Kidney capillary endothelial cell (primary cell): ENCODE measurements at places on chromosomes 16 and 17.

- no peak for DNase-seq
These were observed 179.1 kb downstream of the TOX3 start for GRCh38 chr16:52367821-52368220.

- DNase-seq: no peak
These were observed 7.7 kb downstream of the CCL3L1 start for GRCh38 chr17:36188891-36189306.

DNA sequence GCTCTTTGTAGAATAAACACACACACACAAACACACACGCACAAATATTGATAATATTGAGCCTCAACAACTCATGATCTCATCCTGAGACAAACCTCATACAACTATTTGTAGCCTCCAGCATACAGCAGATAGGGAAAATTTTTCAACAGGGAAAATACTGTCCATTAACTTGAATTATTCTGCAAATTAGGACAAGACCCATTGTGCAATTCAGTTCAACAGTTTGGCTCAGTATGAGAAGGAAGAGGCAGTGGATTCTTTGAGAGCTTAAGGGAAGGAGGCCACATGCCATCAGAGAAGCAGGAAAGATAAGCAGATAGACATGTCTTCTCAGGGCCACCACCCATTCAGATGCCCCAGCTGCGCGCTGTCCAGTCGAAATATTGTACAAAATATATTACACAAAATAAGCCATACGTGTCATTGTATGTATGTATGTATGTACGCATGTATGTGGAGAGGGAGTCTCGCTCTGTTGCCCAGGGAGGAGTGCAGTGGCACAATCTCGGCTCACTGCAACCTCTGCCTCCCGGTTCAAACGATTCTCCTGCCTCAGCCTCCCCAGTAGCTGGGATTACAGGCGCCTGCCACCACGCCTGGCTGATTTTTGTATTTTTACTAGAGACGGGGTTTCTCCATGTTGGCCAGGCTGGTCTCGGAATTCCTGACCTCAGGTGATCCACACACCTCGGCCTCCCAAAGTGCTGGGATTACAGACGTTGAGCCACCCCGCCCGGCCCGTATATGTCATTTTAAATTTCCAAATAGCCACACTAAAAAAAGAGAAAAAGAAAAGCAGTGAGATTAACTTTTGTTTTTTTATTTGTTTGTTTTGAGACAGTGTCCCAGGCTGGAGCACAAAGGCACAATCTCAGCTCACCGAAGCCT lies 1.8 kb downstream of the ZC3H7A start:
- DNase-seq: no peak

DNA sequence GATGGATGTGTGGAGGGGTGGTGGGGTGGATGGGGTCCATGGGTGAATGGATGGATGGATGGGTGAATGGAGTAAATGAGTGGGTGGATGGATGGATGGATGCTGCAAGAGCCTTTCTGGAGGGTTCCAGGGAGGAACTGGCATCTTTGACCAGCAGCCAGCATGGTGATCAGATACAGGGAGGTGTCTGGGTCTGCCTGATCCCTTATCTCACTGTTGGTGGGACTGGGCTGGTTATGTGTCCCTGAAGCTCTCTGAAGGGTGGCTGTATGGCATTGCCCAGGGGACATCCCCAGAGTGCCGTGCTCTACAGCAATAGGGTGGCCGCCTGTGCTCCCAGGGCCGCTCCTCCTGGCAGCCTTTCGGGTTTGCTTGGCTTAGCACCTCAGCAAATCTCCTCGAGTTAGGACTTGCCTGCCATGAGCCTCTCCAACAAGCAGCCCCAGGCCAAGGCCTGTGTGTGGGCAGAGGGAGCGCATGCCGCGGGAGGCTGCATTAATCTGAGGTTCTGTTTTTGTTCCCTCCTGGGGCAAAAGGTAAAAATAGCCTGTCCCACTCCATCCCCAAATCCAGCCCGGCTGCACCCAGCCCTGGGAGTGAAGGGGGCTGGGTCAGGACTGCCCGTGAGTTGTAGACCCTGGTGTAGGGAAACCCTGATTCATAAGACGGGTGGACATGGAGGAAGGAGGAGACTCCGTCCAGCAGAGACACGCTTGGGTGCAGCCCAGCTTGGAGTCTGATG lies 165.4 kb downstream of the SEC14L1 start:
- no peak for DNase-seq

GRCh38 chr17:41917192-41917591 lies 1.6 kb downstream of the ACLY start:
- no peak for DNase-seq

DNA sequence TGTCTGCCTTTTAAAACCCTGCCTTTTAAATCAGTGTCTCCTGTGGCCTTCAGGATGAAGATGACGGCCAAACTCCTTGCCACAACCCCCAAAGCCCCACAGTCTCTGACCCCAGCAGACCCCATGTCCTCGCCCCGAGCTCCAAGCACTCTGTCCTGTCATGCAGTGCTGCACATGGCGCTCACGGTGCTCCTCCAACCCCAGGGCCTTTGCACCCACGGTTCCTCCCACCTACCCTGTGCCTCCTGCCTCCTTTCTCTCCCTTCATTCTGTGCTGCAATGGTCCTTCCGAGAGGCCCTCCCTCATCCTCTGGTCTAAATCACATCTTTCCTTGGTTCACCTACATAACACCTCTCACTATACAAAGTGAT lies 235.3 kb downstream of the KATNIP start:
- DNase-seq: no peak

DNA sequence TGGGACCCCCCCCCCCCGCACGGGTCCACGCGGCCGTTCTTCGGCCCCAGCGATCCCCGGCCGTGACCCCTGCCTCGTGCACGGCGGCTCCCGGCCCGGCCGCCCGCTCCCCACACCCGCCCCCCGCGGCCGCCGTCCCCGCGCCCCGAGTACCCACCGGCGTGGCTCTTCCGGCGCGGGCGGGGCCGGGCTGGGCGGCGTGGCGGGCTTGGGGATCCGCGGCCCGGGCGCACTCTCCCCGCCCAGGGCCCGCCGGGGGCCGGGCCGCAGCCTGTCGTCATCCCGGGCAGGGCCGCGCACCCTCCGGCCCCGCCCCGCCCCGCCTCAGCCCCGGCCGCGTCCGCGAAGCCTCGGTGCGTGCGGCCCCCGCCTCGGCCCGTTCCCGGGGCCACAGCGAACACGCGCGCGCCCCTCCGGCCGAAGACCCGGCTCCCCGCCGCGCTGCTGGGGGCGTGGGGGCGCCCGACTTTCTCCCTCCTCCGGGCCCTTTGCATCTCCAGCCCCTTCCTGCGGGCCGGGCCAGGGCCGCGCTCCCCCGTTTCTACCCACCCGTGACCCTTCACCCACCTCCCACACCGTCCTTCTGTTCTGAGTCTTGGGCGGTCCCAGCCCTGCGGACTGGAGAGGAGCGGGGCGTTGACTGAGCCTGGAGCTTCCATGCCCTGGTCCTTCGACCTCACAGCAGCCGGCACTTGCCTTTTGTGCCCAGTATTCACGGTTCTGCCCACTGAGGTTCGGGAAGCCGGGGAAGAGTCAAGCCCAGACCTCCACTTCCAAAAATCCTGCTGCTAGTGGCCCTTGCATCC lies 840 bp downstream of the MYO1C start:
- DNase-seq: no peak
